ENCODE measurements at places on chromosomes 7 and 10.

GRCh38 chr7:98348726-98349474, 52.0 kb downstream of the BAIAP2L1 start:
- DNase-seq: no peak

DNA sequence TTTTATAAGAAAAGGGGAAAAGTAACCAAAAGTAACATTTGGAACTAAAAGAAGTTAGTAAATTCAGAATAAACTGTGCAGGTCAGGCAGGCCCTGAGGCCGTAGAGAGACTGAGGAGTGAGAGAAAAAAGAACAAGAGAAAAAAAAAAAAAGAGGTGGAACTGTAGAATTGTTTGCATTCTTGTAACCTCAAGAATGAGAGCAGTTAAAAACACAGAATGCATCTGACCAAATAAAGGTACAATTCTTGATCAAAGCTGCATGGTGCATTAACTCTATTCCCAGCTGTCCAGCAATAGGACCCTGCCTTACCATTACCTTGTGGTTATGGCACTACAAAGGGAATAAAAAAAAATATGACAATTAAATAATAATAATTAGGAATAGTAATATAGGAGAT, 170.1 kb upstream of the SEMA3A start:
- peak; percentile 67 for DNase-seq

GRCh38 chr10:22217842-22218241, at the start of gene EBLN1:
EBLN1 (minus strand) TSS chr10:22218015; CDS start chr10:22209983, 8,032 bp downstream.
- DNase-seq: no peak

DNA sequence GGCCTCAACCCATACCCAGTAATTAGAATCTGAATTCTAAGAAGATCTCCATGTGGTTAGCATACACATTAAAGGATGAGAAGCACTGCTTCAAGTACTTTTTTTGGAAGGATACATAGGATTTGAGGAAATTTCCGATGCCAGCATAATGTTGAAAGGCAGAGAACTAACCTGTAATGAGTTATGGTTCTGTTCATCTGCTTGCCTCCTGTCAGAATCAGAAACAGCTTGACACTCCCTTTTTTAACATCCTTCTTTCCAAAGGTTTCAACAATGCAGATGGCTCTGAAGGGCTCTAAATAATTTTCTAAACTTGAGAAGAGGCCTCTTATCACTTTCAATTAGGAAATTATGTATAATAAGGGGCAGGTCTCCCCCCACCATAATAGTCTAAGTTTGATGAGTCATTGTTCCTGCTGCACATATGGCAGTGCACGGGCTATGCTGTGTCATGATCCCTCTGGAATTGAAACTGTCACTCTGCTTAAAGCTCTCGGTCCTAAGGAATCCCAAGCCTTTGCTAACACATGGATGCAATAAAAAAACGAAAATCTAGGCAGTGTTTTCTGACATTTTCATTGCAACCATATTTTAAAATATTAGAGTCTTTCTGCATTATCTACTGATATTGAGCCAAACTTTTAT, 291.2 kb upstream of the FZD1 start:
- peak; percentile 50 for DNase-seq

DNA sequence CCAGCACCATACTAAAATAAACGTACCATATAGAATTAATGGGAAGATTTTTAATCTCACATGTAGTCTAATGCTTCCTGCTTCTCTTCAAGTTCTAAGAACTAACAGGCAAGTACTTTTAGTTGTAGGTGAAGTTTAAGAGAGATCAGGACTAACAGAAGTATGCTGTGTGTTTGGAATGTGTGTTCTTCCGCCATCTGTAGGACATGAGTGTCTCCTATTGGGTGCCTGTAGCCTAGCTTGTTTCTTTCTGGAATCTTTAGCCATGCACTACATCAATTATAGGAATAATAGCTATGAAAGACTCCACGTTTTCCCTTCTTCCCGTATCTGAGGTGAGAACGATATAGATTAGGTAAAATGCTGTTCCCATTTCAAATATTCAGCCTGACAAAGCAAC, 140.2 kb upstream of the AHR start:
- no peak for DNase-seq

DNA sequence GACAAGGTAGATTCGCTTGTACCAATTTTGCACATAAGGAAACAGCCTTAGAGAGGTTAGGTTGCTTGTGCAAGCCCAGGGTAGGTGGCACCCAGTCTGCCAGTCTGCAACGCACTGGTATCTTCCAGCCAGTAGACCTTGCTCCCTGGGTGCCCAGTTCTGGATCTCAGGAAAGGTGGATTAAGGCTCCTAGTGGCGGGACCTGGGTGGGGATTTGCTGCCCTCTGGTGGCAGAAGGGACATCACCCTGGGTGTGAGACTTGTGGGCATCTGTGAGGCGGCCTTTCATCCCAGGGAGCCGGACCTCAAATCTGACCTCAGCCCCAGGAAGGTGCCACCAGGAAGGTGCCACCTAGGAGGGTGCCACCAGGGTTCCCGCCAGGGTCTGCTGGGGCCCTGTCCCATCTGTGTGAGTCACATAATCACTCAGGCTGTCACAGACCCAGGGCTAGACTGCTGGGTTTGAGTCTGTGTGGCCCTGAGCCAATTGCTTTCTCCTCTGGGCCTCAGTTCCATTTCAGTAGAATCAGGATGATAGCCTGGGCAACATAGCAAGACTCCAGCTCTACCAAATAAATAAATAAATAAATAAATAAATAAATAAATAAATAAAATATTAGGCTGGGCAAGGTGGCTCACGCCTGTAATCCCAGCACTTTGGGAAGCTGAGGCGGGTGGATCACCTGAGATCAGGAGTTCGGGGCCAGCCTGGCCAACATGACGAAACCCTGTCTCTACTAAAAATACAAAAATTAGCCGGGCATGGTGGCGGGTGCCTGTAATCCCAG, 5.3 kb upstream of the PRKRIP1 start:
- peak; percentile 67 for DNase-seq

DNA sequence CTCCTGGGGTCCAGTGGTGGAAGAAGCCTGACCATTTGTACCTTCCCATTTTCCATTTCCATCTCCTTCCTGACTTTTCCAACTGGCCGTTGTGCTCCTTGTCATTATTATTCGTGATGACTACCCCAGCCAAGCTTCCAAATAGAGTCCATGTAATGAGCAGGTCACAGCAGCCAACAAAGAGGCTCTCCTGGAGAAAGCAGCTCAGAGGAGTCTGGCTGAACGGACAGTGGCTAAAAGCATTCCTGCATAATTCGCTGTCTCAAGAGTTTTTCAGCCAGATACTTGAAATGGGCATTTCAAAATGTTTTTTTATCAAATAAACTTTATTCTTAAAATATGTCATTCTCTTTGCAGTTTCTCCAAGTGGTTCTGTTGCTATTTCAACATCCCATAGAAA, 458.6 kb downstream of the INHBA start:
- DNase-seq: peak; percentile 25

- peak; percentile 70 for DNase-seq
These were observed 2.1 kb downstream of the ADK start for GRCh38 chr10:74153123-74153522.

- no peak for DNase-seq
These were observed 74.5 kb downstream of the DIP2C start for GRCh38 chr10:614790-615582.

DNA sequence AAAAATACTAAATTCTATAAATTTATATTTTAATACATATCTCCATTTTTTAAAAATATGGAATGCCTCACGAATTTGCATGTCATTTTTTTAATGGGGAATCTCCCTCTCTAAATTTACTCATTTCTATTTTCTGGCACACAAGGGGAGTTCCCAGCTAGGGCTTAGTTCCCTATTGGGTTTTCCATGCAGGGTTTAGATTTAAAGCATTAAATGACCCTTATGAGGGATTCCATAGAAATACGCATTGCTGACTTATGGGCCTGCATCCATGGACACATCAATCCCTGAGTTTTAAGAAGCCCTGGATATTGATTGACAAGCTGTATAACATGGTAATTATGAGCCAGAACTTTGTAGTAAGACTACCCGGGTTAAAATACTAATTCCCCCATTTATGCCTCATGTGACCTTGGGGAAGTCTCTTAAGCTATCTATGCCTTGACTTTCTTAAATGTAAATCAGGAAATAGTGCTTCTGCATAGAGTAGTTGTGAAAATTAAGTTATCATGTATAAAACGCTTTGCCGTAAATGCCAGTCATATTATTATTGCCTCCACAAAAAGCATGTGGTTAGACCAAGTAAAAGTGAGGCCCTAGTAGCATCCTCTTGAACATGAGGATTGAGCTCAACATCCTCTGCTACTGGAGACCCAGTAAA, 78.8 kb upstream of the ANKRD1 start:
- DNase-seq: no peak

- peak; percentile 60 for DNase-seq
These were observed 42.1 kb upstream of the MKLN1 start for GRCh38 chr7:131285556-131285955.

DNA sequence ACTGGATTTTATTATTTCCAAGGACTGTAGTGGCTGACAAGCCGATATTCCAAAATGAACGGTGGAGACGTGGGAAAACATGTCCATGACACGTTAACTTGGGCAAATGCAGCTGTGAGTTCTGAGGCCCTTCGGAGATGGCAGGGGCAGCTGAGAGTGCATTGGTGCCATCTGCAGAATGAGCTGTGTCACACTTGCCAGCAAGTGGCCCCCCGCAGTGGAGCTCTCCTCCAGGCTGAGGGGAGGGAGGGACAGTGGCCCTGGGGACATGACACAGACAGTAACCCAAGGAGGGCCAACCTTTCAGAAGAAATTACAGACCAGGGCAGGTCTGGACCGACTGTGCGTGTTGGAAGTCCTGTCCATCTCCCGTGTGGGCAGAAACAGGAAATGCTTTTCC, 139.4 kb downstream of the SVIL start:
- DNase-seq: no peak

DNA sequence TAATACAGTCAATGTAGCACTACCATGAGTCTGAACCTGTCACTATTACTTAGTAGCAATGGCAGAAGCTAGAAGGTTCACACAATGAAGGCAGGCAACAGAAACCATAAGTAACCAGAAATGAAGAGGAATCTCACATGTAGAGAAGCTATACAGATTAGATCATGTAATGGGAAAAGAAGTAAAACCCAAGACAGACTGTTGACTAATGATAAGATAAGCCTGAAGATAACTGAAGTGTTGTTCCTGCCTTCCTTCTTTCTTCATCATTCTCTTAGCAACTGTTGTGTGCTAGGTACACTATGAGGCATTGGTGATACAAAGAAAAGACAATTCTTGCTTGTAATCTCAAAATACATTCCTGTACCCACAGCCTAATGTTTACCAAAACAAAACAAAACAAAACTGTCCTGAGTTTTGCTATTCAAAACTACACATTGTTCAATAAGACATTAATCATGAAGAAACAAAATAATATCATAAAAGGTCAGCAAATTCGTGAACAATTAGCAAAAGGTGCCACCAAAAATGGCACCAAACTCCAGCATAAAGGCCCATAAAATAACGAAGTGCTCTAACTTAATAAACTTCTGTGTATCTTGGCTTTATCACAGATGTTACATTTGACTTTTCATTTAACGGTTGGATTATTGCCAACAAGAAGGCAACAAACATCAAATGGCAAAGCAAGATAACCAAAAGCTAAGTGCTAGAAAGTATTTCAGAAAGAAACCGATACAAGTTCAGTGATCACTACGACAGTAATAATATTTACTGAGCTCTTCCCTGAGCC, 27.1 kb downstream of the ZNF800 start:
- DNase-seq: no peak

DNA sequence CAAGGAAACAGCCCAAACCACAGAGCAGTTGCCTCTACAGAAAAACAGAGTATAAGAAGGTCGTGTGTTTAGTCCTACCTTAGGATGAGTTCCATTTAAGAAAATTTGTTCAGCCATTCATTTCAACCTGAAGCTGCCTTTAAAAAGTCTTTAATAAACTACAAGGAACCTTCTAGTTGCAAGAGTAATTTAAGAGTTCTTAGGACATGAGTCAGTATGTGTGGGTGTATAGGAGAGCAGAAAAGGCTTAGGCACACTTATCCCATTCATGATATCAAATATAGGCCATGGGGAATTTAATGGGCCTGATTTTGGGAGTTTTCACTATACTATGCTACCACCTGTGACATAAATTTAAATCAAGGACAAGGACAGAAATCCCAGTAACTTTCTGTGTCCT, 496.8 kb downstream of the TFEC start:
- DNase-seq: no peak

GRCh38 chr7:114889646-114890285, 32.1 kb upstream of the MDFIC start:
- peak; percentile 97 for DNase-seq

GRCh38 chr10:7541137-7542087, 125.4 kb downstream of the ITIH5 start:
- peak; percentile 70 for DNase-seq

DNA sequence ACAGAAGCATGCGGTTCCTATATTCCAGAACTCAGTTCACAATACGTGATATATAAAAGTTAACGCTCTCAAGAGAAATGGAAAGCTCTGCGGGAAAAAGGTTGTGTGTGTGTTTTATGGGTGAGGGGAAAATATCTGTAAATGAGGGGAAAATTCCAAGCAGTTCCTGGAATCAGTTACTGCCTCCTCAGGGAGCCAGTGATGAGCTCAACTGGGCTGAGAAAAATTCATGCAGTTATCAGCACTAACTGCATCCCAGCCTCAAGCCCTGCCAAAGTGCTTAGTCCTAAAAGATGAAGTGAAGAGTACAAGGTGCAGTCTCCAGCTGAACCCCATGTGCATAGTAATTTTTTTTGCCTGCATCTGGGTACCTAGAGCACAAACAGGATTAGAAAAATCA, 191.9 kb downstream of the CDK14 start:
- peak; percentile 59 for DNase-seq
